Fibroblast of the conjunctiva (primary cell): ENCODE measurements at places on chromosomes 5 and 9.

DNA sequence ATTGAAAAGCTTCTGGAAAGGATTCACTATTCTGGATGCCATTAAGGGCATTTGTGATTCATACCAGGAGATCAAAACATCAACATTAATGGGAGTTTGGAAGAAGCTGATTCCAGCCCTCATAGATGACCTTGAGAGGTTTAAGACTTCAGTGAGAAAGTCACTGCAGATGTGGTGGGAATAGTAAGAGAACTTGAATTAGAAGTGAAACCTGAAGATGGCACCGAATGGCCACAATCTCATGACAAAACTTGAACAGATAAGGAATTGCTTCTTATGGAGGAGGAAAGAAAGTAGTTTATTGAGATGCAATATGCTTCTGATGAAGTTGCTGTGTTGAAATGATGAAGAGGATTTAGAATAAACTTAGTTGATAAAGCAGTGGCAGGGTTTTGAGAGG lies 254.6 kb upstream of the SLC24A2 start:
- no peak for DNase-seq

- DNase-seq: no peak
Observed at GRCh38 chr5:168468836-168469235, 17.4 kb upstream of the RARS1 start.

GRCh38 chr5:65883461-65883860 lies 42.9 kb upstream of the ERBIN start:
- no peak for DNase-seq

DNA sequence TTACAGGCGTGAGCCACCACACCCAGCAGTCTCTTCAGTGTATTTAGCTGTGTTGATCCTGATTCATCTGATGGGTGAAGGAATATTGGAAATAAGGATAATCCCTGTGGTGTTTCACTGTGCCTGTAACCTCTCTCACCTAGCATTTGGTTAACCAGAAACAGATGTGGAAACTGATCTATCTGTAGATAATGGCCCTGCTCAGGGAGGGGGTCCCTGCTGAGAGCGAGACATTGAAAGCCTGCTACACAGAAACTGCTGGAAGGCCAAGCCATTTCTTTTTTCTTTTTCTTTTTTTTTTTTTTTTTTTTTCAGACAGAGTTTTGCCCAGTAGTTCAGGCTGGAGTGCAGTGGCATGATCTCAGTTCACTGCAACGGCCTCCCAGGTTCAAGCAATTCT lies 28.4 kb downstream of the QRFP start:
- no peak for DNase-seq

- no peak for DNase-seq
Observed at GRCh38 chr9:28707616-28708015, 1134.3 kb upstream of the C9orf72 start.

GRCh38 chr9:133889584-133890301 lies 102.4 kb downstream of the VAV2 start:
- no peak for DNase-seq

DNA sequence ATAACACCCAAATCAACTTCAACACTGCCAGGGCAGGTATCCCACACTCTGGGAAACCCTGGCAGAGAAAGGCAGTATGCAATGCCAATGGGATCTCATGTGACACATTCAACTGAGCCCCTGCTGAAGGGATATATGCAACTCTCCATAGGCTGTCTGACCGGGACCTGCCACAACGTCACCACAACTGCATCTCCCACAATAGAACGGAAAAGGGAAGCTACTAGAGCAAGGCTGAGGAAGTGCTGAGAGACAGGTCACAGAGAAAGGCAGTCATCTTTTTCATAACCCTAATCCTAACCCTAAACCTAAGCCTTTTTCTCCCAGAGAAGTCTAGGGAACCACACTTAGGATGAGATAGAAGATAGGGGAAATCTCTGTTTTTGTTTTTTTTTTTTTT lies 345.9 kb upstream of the CD180 start:
- DNase-seq: no peak

- no peak for DNase-seq
Observed at GRCh38 chr5:140570488-140570887, 5.9 kb downstream of the SLC35A4 start.
